ENCODE measurements at places on chromosomes 1 and 21.

DNA sequence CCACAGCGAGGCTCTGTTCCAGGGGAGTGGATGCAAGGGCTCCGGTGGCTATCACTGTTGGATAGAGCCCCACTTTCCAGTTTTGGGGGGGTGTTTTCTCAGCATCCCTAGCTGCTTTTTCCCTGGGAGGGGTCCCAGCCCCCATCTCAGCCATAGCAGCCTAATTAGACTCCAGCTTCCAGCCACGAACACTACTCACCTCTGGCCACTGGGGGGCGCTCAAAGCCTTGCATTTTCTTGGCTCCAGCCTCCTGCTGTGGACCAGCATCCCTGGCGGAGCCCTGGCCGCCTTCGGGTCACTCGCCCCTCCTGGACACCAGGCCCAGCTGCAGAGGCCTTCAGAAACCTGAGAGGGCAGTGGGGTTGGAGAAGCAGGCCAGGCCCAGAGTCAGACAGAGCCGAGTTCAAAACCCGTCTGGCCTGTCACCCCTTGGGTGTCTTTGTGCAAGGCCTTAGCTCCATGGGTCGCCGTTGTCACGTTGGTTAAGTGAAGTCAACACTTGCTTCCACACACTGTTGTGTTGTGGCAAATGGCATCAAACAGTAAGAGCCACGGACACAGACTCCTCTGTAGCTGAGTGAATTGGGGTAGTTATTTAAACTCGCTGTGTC, 93.5 kb upstream of the ACTL8 start:
- DNase-seq = peak; percentile 31

- DNase-seq = no peak
Observed at GRCh38 chr1:235421751-235422150, 54.5 kb downstream of the TBCE start.

DNA sequence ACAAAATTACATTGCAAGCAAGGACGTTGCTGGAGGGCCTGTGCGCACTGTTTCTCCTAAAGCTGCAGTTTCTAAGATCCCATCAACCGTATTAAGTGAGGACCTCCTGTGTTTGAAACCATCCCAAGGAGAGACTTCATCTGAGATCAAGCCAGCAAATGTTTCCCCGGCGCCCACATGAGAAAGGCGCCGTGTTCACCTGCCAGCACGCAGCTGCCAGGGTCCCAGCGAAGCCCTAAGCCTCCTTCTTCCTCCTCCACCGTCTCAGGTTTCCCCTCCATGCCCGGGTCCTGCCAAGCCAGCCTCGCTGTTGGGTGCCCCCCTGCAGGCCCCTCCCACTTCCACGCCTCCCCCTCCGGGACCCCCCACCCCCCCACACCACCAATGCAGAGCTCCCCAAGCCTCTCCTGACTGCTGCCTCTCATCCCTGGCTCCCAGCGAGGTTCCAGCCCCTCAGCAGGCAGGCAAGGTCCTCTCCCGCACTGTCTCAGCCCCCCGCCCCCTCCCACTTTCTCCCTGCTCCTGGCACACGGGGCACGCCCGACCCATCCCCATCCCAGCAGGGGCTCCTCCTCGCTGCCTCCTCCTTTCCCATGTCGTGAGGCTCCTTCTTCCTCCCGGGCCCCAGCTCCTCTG, 8.6 kb upstream of the TFF1 start:
- DNase-seq = no peak

DNA sequence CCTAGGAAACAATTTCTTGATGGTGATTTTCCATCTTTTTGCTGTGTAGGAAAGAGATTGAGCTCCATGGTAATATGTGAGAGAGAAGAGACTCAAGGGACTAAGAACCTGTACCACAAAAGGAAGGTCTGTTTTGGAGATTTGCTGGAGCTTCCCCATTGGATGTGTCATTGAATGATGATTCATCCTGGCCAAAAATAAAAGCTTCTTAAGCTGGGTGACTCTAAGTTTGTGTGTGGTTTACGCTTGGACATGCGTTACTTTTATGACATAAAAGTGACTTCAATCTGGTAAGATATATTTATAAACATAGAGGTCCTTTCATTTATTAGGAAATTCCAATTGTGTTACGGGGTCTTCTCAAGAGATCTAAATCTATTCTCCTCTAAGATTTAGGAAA, 17.4 kb upstream of the IL19 start:
- no peak for DNase-seq

Data from amniotic epithelial cell (primary cell).